Mucosa of descending colon (tissue), 3 donors: ENCODE measurements at places on chromosomes 4 and X.
A peak's percentile ranks its signal among the peaks of the same experiment; 100 is the strongest.

- no peak for DNase-seq
Measured at GRCh38 chr4:41258783-41259182, 2.1 kb downstream of the UCHL1 start.

GRCh38 chr4:76233967-76234678 is 17.4 kb upstream of the FAM47E start:
- peak; percentile 56 for DNase-seq

DNA sequence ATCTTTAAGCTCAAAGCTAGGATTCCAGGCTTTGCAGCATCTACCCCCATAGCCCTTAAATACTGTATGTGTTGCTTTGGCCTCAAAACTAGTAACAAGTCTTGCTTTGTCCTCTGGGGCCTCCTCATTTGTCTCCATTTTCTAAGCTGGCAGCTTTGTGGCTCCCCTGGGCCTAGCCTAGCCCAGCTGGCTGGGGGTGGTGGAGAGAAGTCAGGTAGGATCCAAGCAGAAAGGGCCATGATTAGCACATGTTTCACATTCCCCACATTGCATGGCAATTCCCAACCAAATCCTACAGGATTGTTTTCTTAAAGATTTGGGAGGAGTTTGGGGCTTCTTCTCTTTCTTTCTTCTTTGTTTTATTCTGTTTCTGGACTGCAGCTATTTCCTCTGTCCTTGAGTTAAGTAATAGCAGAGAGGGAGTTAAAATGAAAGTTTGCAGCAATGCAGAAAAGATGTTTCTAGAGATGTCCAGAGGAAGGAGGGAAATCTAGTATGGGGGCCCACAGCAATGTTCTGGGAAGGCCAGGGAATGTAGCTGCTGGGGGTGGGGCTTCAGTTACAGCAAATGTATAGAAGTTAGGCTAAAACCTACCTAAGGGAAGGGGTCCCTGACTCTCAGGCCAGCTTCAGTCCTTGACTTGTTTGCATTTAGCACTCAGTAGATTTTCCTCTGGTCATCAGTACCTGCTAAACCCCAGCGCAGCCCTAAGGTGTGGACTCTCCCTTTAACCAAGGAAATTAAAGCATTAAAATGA is 92.1 kb downstream of the SHROOM4 start:
- no peak for DNase-seq

DNA sequence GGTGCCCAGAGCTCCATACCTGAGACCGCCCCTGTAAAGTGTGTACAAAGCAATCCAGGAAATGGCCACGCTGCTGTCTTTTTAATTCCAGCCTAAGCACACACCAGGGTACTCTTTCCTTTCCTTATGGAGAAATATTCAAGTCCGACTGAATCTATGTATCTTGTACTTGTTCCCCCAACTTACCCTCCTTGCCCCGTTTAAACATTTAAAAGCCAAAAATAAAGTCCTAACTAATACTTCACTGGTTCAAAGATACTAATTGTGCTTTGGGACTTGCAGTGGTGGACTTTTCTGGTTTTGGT is 731 bp upstream of the AMMECR1 start:
- DNase-seq, result no peak

DNA sequence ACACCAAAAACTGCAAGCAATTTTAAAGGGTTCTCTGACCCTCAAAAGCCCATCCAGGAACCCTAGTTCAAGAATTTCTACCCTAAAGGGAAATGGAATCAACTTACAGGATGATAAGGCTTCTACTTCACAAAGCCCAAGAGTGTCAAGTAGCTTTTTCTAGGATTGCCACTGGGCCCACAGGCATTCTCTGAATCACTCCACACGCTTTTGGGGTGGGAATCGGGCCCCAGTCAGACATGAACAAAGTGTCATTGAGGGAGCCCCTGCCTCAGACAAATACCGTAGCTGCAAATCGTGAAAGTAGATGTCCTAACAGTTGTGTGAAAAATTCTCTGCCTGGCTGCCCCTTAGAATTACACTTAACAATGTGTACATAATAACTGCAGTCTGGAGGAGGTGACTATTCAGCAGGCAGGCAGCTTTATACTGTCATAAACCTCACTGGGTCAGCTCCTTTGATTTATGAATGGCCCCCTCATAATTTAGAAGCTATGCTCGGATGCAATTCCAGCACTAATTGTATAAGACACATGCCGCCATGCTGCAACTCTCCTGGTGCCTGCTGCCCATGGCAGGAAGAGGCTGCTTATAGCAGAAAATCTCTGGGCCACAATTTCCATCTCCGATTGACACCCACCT is 36.7 kb downstream of the CHRDL1 start:
- no peak for DNase-seq

GRCh38 chr4:30454504-30454903 is 265.7 kb upstream of the PCDH7 start:
- no peak for DNase-seq

DNA sequence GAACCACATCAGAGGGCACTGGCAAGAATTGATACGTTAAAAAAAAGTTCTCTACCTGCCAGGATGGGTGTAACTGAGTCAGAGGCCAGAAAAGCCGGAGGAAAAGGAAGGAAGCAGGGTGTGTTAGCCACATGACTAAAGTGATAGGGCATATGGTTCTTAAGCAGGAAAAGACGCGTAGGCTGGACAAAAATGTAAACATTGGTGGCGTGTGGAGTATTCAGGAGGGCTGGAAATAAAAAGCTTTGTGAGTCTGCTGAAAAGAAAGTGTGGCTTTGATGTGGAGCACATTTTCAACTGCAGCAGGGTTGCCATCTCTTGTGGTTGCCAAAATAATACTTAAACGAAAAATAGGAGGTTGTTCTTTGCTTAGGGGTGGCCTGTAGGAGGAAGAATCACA is 186.5 kb upstream of the RPL34 start:
- DNase-seq, result no peak

DNA sequence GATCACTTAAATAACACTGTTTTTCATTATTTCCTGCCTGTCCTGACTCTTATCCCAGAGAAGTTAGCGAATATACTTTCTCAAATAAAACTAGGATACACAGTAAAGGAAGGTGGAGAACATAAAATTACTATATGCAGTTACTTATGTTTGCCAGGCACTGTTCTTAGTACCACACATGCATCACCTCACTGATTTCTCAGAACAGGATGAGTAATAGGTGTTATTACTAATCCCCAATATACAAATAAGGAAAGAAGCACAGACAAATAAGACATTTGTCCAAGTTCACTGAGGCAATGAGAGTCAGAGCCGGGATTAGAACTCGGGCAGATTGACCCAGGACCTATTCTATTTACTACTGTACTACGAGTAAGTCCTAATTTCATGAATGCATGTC is 91.7 kb downstream of the CORIN start:
- DNase-seq, result no peak

GRCh38 chr4:55553441-55554201 is 6.9 kb upstream of the CLOCK start:
- DNase-seq, result peak; percentile 16

GRCh38 chr4:84954982-84955567 is 11.4 kb downstream of the WDFY3 start:
- DNase-seq, result no peak

GRCh38 chr4:110064295-110064694 is 134.1 kb downstream of the ELOVL6 start:
- no peak for DNase-seq

GRCh38 chrX:147646949-147647723 is 264.6 kb upstream of the FMR1 start:
- no peak for DNase-seq

- DNase-seq, result no peak
Measured at GRCh38 chrX:7346021-7346420, 198.1 kb upstream of the PUDP start.

GRCh38 chr4:25563071-25563564 is 92.5 kb upstream of the SLC34A2 start:
- DNase-seq, result no peak

- DNase-seq, result no peak
Measured at GRCh38 chrX:135304741-135305140, 4.5 kb upstream of the ETDC start.

- DNase-seq, result no peak
Measured at GRCh38 chr4:113823291-113823659, 61.7 kb upstream of the CAMK2D start.

DNA sequence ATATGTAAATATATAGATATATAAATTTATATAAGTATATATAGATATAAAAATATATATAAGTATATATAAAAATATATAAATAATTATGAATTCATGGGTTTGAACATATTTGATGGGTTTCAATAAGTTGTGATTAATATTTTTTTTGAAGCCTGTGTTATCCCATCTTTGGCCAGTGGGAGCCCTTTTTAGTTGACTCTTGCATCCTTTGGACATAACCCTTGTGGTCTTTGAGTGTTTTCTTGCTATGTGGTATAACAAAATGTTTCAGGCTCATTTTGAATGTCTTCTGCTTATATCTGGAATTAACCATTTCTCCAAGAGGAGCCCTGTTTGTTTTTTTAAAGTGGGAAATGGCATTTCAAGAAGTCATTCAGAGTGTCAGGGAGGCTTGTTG is 15.2 kb downstream of the SNX25 start:
- DNase-seq, result no peak

GRCh38 chr4:151359576-151359975 is 34.2 kb upstream of the SH3D19 start:
- peak; percentile 58 for DNase-seq

- DNase-seq, result no peak
Measured at GRCh38 chr4:53937327-53937726, 127.1 kb downstream of the CHIC2 start.

DNA sequence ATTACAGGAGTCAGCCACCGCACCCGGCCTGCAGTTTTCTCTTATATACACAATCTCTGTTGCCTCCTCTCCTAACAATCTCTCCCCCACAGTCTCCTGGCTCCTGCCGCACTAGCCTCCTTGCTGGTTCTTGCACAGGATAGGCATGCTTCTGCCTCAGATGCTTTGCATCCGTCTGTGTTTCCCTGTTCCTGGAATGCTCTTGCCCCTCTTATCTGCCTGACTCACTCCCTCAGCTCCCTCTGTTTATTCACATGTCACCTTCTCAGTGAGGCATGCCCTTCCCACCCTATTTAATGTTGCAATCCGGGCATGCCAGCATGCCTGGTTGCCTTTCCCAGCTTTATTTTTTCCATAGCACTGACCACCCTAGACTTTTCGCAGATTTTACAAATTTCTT is 161.9 kb downstream of the PHF8 start:
- DNase-seq, result no peak

GRCh38 chr4:103118166-103118565 is 18.5 kb upstream of the BDH2 start:
- no peak for DNase-seq

DNA sequence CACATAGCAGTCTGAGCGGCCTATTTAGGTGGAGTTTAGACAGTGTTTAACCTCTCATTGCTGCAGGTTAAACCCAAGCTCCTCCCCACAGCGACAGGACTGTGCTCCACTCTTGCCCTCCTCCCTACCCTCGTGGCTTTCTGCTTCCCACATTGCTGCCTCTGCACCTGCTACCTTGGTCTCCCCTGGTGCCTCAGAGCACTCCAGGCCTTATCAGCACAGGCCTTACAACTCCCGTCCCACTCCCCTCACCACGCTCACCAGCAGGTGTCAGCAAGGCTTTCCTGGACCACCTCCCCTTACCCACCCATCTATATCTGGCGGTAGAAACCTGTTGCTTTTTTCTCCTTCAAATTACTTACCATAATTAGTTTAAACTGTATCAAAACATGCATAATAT is 18.6 kb downstream of the HELT start:
- DNase-seq, result no peak

DNA sequence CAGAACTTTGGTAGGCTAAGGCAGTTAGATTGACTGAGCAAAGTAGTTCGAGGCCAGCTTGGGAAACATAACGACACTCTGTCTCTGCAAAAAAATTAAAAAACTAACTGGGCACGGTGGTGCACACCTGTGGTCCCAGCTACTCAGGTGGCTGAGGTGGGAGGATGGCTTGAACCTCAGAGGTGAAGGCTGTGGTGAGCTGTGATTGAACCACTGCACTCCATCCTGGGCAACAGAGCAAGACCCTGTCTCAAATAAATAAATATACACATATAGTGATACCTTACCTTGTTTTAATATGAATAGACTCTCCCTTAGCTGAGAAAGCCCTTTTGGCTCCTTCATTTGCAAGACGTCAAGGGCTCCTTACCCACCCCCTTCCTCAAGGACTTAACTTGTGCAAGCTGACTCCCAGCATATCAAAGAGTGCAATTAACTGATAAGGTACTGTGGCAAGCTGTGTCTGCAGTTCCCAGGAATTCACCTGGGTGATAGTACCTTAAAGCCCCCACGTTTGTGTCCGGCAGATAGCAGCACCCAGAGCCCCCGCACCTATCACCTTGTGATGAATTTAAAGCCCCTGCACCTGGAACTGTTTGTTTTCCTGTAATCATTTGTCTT is 655.6 kb upstream of the GALNTL6 start:
- no peak for DNase-seq
